ENCODE measurements at places on chromosomes 16 and 17. TPM values are rescaled to one million over a fixed set of nuclear protein-coding genes. Genes with fewer than 3 reads are reported as not detected.

The ABI3 gene
- 2.5 TPM for total RNA-seq

The SERPINF2 gene
- total RNA-seq, result 1.7 TPM

The UNC13D gene
- 35.0 TPM for total RNA-seq

GRCh38 chr16:22190776-22191531, 15.1 kb upstream of the EEF2K start:
- DNase-seq, result peak; percentile 100

GRCh38 chr16:79845734-79846135, 245.2 kb upstream of the MAF start:
- no peak for DNase-seq

- DNase-seq, result no peak
Measured at GRCh38 chr17:76179496-76180467, 38.7 kb upstream of the FOXJ1 start.

GRCh38 chr16:68116256-68116867, 31.2 kb downstream of the NFATC3 start:
- DNase-seq, result no peak

GRCh38 chr17:17358866-17359265, 55.7 kb downstream of the NT5M start:
- DNase-seq, result no peak

DNA sequence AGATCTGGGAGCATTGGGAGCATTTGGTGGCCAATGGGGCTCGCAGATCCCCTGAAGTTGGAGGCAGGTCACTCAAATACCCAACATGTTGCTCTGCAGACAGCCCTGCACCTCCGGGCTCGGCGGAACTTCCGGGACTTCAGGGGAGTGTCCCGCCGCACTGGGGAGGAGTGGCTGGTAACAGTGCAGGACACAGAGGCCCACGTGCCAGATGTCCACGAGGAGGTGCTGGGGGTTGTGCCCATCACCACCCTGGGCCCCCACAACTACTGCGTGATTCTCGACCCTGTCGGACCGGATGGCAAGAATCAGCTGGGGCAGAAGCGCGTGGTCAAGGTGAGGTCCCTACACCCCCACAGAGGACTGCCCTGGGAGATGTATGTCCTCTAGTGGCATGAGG, 16.4 kb downstream of the MVP start:
- no peak for DNase-seq

GRCh38 chr17:8948462-8948861, 17.0 kb downstream of the PIK3R5 start:
- DNase-seq, result no peak

DNA sequence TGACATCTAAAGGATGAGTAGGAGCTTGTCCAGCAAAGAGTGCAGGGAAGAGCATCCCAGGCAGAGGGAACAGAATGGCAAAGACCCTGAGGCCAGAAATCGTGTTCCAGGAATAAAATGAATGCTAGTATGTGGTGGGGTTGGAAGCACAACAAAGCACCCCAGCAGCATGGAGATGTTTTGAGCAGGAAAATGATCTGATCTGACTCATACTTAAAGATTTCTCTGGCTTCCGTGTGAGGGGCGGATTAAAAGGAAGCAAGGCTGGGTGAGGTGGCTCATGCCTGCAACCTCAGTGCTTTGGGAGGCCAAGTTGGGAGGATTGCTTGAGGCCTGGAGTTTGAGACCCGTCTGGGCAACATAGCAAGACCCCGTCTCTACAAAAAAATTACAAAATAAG, 2.3 kb downstream of the SLC5A11 start:
- DNase-seq, result no peak

- peak; percentile 86 for DNase-seq
Measured at GRCh38 chr17:16991349-16992009, 19.6 kb upstream of the TNFRSF13B start.

GRCh38 chr16:10565167-10565566, 15.2 kb downstream of the EMP2 start:
- DNase-seq, result no peak

GRCh38 chr16:19666477-19666876, 51.5 kb downstream of the KNOP1 start:
- DNase-seq, result no peak

DNA sequence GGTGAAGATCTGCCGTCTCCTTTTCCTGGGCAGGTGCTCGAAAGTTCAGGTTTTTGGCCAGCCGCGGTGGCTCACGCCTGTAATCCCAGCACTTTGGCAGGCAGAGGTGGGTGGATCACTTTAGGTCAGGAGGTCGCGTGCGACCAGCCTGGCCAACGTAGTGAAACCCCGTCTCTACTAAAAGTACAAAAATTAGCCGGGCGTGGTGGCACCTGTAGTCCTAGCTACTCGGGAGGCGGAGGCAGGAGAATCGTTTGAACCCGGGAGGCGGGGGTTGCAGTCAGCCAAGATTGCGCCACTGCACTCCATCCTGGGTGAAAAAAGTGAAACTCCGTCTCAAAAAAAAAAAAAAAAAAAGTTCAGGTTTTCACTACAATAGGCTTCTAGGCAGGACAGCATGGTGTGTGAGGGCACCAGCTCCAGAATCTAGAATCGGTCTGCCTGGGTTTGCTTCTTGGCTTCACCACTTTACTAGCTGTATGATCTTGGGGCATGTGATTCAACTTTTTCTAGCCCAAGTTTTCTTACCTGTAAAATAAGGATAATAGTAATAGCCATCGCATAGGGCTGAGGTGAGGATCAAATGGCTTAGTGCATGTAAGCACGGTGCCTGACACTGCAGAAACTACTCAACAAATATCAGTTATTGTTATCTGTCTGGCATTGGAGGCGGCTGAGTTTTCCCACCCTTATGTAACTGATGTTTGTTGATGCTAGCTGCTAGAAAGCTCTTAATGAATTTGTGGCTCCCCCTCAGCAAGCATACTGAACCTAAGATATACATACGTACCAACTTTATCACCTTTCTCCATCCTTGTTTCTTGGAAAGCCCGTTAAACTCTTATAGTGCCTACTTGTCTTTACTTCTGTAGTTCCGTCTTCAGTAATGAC, 1.3 kb downstream of the PSMD12 start:
- no peak for DNase-seq

GRCh38 chr16:80751167-80751566, 53.2 kb downstream of the CDYL2 start:
- no peak for DNase-seq

DNA sequence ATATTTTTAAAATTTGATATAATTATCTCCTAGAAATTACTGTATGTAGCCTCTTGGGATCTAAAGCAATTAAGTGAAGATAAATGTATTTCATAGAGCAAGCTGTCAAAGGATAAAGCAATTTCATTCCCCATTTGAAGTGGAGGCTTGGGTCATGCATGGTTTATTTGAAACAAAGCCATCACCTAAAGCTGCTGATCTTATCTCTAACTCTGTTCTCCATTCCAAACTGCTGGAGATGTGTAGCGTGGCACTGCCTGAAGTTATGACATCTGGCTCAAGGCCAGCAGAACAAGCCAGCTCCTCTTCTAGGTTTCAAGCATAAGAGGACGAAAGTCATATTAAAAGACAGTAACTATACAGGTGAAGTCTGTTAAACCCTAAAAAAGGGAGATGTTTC, 83.9 kb downstream of the HIC1 start:
- DNase-seq, result peak; percentile 56

Measured in colonic mucosa (tissue), 4 donors.